ENCODE measurements at places on chromosomes 16 and 17.
A peak's percentile ranks its signal among the peaks of the same experiment; 100 is the strongest.

- DNase-seq: no peak
Measured at GRCh38 chr16:85626191-85626981, 13.3 kb downstream of the GSE1 start.

GRCh38 chr17:17151055-17151454, 55.1 kb downstream of the PLD6 start:
- peak; percentile 89 for DNase-seq

DNA sequence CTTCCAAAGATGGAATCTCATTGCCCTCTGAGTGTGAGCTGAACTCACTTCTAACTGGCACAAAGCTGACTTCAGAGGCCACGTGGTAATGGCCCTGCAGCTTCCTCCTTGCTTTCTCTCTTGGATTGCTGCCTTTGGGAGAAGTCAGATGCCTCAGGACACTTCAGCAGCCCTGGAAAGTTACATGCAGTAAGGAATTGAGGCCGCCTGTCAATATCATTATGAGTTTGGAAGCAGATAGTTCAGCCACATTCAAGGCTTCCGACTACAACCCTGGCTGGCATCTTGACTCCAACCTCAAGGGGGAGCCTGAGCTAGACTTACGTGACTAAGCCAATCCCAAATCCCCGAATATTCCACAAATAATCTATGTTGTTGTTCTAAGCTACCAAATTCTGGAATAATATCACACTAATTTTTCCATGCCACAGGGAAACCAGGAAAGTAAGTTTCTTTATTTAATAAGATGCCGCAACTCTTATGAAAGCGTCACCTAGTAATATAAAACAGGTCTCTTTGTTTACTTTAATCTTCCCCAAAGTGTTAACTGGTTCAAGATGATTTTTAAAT, 13.6 kb downstream of the CEP20 start:
- no peak for DNase-seq

DNA sequence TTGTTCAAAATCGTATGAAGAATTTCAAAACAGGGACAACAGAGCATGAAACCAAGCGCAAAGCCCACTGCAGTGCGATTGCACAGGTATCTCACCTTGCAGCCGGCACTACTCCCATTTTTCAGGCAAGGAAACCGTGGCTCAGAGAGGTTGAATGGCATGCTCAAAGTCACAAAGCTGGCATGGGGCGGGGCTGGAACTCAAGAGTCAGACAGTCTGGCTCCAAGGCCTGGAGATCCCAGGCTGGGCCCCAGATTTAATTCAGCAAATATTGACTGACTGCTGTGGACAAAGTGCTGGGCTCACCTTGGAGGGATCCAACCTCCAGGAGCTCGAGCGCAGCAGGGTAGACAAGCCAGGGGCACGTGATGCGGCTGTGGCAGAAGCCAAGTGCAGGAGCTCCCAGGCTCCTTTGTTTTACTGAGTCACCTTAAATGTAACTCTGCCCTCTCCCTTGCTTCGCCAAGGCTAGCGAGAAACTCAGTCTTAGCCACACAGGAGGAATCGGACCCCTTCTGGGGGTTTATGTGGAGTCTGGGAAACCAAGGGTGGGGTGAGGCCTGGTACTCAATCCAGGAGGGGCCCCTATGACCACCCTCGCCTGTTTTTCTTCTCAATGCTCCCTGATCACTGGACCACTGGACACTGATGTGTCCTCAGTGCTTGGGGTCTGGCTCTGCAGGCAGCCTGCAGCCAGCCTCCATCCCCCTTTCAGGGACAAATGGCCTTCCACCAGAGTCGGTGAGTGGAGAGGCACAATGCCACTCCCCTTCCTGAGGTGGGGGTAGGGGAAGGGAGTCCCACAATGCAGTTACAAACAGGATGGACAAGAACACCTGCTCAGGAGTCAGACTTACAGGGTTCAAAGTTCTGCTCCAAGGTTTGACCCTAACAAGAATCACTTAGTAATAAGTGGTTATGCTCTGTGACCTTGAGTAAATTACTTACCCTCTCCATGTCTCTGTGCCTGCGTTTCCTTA, 3.9 kb upstream of the SPATA20 start:
- no peak for DNase-seq

DNA sequence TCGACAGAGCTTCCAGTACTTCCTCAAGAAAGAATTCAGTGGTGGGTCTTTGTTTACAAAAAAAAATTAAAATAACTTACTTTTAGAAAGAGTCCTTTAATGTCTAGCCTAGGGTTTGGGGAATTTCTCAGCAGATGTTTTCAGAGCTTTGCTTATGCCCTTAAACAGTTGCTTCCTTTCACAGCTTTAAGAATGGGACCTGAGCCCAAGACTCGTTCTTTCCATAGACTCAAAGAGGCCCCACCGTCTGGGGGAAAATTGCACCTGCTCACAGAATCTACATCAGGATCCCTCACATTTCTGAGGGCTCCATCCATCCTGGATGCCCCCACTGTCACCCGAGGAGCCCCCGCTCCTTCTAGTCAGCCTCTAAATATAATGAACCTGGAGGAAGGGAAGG, 60.0 kb downstream of the RGS9 start:
- DNase-seq: no peak

DNA sequence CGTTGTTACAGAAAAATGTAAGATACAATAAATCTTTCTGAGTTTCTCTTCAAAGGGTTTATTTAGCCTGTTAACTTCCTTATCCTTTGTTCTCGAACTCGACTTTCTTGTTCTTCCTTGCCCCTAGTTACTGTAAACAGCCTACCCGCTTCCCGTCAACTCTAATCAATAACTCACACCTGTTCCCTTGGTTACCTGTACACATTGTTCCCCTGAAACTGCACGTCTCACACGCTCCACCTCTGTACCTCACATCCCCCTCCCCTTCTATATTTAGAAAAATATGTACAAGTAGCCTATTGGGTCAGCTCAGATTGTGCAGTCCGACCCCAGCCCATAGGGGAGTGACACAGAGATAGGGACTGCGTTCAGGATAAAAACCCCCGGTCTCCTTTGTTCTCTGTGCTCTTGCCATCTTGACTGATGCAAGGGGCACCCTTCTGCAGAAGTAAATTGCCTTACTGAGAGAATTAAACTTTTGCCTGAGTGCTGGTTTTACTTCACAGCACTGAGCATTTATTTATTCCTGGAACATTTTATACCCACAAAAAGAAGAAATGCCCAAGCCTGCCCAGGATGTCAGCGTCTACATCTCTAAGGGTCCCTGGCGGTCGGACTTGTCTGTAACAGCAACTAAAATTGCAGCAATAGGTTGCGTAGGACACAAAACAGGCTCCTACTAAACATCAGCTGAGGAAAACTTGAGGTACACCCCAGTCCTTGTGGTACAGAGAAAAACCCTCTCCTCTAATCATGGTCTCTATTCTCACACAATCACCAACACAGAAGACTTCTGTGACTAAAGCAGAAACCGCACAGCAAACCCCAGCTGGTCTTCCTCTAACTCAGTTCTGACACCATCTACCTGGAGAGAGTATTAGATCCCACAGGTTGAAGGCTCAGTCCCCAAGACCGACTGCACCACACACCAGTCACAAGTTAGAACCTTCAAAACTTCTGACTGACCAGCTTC, 11.3 kb downstream of the WDR45B start:
- DNase-seq: no peak

DNA sequence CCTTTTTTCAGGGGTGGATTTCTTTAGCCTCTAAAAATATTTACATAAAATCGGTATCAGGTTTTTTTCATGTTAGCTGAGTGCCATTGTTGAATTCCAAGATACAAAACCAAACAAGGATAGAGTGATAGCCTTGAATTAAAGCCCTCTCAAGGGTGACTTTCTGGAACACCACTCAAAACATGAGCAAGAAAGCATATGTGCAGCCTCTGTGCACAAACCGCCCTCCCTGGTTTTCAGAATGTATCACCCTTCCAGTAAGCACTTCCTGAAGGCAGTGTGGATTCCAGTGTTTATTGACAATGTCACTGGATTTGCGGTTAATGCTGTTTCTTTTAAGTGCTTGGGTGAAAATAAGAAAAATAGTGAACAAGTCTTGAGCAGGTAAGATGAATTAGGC, 597.7 kb downstream of the TMEM114 start:
- DNase-seq: no peak

DNA sequence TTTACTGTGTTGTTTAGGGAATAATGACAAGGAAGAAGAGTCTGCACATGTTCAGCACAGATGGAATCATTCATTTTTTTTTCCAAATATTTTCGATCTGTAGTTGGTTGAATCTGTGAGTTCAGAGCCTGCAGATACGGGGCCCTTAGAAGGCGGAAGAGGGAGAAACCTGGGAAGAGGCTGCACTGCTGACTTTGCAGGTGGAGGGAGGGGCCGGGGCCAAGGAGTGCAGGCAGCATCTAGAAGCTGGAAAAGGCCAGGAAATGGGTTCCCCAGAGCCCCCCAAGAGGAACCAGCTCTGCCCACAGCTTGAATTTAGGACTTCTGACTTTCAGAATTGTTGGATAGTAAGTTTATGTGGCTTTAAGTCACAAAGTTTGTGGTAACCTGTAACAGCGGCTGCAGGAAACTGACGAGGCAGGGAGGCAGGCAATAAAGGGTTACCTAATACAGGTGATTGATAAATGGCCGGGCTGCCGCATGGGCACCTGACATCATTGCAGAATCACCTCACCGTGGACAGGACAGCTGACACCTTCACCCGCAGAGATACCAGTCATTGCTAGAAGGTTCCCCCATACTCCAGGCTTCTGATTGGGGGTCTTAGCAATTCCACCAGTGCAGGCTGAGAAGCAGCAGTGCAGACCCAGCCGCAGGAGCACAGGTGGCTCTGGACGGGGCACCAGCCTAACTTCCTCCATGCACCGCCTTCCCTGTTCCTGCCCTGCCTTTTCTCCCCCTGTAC, 181.3 kb downstream of the IRF8 start:
- DNase-seq: no peak

DNA sequence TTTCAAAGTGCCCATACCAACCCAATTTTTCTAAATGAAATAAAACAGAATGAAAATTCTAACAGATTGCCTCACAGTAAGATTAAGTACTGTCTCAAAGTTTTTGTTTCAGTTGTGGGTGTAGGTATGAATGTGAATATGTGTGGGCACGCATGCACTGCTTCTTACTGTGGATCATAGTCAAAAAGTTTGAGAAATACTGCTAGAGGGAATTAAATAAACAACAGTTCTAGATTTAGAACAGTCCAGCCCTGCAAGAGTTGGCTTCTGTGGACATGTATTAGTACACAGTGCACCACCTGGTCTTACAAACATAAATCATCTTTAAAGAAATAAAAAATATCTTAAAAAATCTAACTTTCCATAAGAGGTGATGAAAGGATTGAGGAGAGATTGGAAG, 8.4 kb downstream of the ZNF652 start:
- DNase-seq: no peak

- DNase-seq: no peak
Measured at GRCh38 chr16:6160871-6161270, 1063.3 kb upstream of the EEF2KMT start.

DNA sequence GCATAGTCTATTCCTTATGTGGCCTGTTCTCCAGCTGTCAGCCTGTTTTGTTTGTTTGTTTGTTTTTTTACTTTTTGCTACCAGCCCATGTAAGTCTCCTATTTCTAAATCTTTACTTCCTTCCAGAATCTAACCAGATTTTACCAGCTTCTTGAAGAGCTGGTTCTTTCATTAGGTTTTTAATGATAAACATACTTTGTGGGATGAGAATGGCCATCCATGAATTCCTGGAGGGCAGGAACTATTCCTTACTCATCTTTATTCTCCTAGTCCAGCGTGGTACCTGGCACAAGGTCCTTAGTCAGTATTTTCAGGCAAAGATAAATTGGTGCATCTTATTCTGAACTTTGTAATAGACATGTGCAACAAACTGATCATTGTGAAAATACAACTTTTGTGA, 17.3 kb downstream of the RSPRY1 start:
- no peak for DNase-seq

GRCh38 chr17:73888862-73889261, 244.6 kb upstream of the SDK2 start:
- no peak for DNase-seq

DNA sequence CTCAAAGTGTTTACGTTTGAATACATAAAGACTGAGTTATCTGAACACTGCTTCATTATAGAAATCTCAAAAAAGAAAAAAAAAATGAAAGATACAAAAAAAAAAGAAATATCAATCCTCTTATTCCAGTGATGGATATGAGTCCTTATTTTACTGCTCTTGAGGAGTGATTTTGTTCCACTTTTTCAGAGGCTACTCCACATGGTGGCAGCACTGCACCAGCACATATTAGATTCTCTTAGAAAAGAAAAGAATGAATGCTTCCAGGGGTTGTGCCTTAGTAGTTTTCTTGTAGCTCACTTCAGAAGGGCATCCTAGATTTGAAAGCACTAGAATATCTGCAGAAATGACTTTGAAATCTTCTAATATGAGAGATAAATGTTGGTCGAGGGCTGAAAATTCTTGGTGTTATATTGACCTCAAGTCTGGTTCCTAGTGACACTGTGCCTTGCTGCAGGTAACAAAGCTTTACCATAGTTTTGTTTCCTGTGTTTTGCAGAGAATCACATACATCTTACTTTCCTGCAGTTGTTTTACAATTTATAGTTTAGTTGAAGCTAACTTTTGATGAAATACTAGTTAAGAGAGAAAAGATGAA, 25.9 kb downstream of the AP2B1 start:
- DNase-seq: no peak

GRCh38 chr17:27226611-27227230, 67.2 kb upstream of the WSB1 start:
- DNase-seq: no peak

DNA sequence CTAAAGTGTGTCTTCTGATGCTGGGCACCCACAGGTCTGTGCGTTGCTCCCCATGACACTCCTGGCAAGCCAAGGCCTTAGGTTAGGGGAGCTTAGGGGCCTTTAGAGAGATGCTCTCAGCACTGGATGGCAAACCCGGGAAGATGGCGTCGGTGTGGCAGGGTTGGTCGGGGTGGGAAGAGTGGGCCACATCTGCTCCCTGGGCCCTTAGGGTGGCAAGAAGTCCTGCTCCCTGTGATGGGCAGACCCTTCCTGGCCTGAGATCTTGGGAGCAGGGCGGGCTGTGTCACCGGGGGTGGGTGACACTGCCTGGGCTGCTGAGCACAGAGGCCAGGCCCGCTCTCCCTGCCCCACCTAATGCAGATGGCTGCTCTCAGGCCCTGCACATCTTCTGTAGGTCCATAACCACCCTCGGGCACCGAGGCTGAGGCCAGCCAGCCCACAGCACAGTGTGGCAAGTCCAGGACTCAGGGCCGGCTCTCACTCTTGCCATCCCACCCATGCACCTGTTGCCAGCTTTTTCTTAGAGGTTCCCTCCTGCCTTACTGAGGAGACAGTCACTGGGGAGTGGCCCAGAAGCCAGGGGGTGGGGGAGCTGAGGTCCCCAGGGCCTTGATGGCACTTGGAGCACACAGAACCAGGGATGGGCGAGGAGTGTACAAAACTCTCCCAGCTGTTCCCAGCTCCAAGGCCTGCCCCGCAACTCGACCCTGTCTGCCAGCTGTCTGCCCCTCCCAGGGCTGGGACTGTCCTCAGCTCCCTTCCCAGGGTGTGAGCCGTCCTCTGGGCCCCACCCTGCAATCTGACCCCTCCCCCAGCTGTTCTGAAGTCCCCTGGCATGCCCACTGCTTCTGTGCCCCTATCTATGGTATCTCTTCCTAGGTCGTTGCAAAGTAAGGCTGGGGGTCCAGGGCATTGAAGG, 4.4 kb upstream of the MTSS2 start:
- DNase-seq: peak; percentile 79

Measured in osteoblast (primary cell).